Thyroid gland (tissue), 4 donors: ENCODE measurements at places on chromosomes 3 and 15. TPM values are rescaled to one million over a fixed set of nuclear protein-coding genes. Genes with fewer than 3 reads are reported as not detected.

GRCh38 chr15:100042558-100042957, 299.2 kb downstream of the ADAMTS17 start:
- no peak for DNase-seq

- DNase-seq, result no peak
Measured at GRCh38 chr15:52357949-52358348, 62.3 kb upstream of the MYO5C start.

Gene ZIC1
- not detected for total RNA-seq

DNA sequence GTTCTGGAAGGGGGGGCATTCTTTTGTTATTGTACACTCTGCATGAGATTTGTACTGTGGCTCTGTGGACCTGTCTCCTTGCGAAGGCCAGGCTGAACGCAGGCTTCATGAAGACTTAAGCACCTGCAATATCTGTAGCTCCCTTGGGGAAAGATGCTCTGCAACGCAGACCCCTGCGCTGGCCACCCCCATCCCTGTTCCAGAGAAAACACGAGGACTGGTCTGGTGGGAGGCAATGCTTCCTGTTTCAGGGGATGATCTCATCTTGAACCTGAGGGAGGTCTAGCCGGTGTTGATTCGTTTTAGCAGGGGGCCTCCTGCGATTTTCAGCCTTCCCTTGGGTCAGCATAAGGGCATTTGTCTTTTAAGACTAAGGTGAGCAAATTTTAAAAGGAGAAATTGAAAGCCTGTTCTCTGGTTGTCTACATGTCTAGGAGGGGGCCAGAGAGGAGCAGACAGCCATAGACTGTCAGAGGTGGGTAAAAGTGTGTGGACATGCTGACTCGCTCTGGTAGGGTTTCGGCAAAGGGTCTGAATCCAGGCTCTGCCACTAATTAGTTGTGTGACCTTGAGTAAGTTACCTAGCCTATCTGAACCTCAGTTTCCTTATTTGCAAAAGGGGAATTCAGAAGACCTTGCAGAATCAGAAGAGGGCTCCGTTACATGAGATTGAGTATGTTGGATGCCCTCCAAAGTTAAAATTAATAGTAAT, 80.9 kb upstream of the RASGRF1 start:
- DNase-seq, result no peak

DNA sequence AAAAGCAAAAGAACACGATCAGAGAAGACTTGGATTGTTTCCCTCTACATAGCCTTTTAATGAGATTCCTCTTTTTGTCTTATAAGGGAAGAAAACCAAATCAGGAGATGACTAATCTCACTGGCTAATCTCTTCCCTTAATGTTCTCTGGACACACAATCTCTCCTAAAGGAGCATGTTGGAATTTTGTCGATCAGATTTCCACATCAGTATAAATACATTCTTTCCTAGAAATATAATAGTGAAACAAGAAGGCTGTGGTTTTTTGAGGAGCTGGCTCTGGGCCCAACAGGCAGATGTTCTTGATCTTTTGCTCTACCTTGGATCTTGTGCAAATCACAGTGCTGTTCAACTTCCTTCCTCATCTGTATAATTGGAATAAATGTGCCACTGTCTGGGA, 94.0 kb downstream of the GTPBP8 start:
- DNase-seq, result no peak

DNA sequence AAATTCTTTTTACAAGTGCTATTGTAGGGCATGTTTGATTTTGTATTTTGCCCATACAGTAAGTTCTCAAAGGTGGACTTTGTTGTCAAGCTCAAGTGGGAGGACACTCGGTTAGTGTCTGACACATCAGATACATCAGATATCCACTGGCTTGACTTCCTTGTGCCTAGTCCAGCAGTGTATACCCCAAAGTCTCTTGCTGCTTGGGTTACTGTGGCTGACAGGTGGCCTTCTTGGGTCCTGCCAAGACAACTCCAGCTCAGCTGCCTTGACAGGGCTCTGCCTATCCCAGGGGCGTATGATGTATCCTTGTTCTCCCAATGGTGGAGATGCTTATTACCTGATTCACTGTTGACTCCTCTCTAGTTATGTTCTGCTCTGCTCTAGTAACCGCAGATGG, 214.9 kb downstream of the CBLB start:
- no peak for DNase-seq

Gene PPM1L
- total RNA-seq, result 48.3 TPM

DNA sequence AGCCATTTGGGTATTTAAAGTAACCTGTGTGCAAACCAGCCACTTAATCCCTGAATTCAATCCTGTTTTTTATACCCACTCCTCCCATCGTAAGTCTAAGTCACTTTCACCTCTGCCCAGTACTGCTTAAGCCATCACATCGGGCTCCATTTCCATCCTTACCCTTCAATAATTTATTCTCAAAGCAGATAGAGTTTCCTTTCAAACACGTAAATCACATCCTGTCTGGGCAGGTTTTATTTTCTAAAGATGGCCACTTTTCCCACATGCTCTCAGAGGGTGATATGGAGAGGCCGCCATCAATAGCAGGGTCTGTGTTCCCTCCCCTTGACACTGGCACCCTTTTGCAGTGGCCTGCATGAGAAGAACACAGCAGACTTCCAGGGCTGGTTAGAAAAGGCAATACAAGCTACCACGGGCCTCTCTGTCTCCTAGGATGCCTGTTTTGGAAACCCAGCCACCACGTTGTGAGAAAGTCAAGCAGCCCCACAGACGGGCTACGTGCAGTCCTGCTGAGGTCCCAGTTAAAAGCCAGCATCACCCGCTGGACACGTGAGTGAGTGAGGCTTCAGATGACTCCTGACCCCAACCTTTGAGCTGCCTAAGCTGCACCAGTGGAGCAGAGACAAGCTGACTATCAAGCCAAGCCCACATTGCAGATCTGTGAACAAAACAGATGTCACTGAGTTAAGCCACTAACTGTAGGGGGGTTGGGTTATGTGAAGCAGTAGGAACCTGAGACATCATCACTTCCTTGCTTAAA, 241.8 kb upstream of the SLCO3A1 start:
- no peak for DNase-seq

- DNase-seq, result peak; percentile 69
Measured at GRCh38 chr15:85543741-85544155, 163.3 kb downstream of the AKAP13 start.

- no peak for DNase-seq
Measured at GRCh38 chr3:52842424-52842823, 7.6 kb upstream of the MUSTN1 start.

DNA sequence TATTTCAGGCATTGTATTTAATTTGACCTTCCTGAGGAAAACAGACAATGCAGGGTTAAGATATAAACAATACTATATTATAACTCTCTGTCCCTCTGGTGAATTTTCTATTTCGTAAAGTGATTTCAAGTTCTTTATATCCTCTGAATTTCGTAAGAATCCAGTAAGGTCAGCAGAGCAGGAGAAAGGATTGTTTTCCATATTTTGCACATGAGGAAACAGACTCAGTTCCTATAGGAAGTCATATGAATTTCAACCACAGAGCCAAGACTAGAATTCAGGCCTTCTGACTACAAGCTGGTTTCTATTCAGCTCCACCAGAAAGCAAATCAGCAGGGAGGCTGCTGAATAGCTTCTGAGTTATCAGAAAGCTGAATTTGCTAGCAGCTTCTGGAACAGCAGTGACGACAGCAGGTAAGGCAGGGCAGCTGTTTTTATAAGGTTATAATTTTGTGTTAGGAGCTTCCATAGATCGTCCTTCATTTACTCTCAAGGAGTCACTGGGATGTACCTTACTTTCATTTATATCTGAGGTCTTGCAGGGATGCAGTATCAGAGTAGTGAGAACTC, 11.1 kb upstream of the PLAAT1 start:
- no peak for DNase-seq
